ENCODE measurements at places on chromosomes 13 and 19. TPM values are rescaled to one million over a fixed set of nuclear protein-coding genes. Genes with fewer than 3 reads are reported as not detected.
A peak's percentile ranks its signal among the peaks of the same experiment; 100 is the strongest.

DNA sequence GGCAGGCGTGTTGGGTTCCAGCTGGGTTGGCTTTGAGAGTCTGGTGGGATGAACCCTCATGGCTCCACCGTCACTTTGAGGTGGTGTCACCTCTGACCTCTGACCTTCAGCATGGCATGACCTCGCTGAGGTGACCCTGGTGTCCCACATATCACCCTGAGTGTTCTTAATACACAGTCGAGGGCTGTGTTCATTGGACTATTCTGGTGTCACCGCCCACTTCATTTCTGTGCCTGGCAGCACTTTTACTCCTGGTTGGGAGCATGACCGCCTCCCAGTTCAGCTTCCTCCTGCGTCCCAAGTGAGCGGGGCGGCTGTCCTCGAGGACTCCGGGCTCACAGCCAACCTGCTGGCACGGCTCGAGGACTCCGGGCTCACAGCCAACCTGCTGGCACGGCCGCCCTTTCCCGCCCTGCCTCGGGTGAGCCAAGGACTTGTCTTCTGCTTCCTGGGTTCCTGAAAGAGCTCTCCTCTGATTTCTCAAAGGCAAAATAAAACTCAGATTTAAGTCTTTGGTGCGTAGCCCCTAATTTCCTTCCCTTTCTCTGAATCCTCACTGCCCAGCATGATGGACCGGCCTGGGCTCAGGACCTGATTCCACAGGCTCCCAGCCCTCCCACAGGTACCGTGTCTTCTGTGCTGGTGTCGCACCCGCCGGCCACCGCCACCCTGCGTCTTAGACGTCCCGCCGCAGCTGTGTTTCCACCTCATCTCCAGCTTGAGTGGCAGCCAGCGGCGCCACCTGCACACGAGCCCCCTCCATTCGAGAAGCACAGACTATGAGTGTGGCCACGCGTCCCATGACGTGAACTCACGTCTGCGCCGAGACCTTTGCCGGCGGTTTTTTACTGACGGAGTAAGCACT is 10.4 kb downstream of the ATP4B start:
- peak; percentile 91 for DNase-seq

GRCh38 chr19:39415111-39416046 is 2.9 kb downstream of the PLEKHG2 start:
- peak; percentile 58 for DNase-seq

DNA sequence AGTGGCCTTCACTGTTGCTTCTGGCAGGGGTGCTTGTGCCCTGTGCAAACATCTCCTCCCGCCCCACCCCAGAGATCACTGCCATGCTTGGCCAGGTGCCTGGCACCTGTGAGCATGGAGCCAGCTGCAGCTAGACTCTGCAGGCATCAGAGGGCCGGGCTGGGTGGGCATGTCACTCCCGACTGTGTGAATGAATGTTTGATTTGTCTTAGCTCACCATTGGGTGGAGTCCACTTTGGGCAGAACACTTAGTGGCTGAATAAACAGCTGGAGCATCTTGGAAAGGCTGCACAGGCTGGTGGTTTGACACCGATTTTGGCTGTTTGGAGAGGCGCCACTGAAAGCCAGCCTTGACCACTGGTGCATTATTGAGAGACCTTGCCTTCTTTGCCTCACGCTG is 267.3 kb downstream of the DLEU7 start:
- no peak for DNase-seq

CD37 gene
- 9.1 TPM for total RNA-seq

- DNase-seq, result no peak
These were observed 1439.4 kb downstream of the UQCRFS1 start for GRCh38 chr19:27773318-27774094.

- DNase-seq, result no peak
These were observed 55.1 kb downstream of the GPR180 start for GRCh38 chr13:94656766-94657165.

KLK6 gene
- total RNA-seq, result not detected

- DNase-seq, result no peak
These were observed 1.4 kb downstream of the MAG start for GRCh38 chr19:35293363-35293739.

All from Right ventricle myocardium inferior (tissue), 1 donor.